Activated T-cell treated with anti-CD3 and anti-CD28 coated beads, Interleukin-2, amount 50 U/mL, for 48 hours (primary cell): ENCODE measurements at places on chromosomes 3 and 15.

- no peak for DNase-seq
Measured at GRCh38 chr15:28876131-28876844, 9.5 kb upstream of the APBA2 start.

DNA sequence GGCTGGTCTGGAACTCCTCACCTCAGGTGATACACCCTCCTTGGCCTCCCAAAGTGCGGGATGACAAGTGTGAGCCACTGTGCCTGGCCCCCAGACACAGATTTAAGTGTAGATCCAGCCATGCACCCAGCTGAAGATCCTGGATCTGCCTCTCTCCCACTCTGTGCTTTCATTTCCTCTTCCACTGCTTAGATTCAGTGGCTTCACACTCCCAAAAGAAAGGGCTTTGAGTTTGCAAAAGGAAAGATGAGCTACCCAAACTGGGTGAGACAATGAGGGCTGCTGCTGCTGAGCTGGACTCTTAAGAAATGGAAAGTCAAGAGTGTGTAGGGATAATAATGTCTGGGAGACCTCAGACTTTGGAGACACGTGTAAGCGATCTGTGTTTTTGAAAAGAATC lies 45.5 kb downstream of the ISG20 start:
- DNase-seq, result no peak

- no peak for DNase-seq
Measured at GRCh38 chr3:188527389-188527788, 373.4 kb downstream of the LPP start.

- no peak for DNase-seq
Measured at GRCh38 chr3:89360156-89360555, 252.7 kb downstream of the EPHA3 start.

- DNase-seq, result no peak
Measured at GRCh38 chr15:38019066-38019465, 84.6 kb downstream of the TMCO5A start.

DNA sequence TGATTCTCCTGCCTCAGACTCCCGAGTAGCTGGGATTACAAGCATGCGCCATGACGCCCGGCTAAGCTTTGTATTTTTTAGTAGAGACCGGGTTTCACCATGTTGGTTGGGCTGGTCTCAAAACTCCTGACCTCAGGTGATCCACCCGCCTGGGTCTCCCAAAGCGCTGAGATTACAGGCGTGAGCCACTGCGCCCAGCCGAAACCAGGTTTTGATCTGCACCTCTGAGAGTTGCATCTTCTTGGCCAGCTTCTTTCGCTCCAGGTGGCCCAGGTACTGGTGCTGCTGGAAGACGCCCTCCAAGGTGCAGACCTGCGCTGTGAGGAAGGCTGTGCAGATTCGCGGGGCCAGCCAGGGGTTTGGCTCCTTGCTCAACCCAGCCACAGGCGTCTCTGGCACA lies 275.4 kb upstream of the LRRC3B start:
- DNase-seq, result no peak

DNA sequence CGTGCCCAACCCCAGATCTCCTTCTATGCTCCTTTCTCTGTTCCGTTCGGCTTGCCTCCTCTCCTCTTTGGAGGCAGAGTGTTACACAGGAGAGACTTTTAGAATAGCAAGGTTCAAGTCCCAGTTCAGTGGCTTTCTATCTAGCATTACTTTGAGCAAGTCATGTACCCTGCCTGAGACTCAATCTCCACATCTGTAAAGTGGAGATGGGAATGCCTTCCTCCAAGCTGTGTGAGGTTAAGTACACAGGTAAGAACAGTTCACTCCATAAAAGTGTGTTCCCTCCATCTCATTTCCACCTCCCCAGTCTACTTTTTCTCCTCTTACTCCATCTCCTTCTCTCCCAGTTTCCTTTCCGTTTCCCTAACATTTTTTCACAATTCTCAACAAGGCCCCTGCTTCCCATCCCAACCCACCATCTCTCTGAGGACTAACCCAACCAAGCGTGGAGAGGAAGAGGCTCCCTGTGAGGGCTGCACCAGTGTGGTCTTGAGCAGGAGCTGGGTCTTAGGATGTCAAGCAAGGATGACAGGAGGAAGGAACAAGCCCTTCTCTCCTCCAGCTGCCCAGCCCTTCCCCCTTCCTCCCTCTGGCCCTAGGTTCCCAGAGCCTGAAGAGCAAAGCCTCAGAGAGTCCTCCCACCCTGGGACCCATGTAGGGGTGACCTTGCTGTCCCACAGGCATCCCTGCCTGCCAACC lies 6.4 kb downstream of the ATP8B4 start:
- DNase-seq, result no peak
